Stimulated activated CD8-positive, alpha-beta memory T cell treated with anti-CD3 and anti-CD28 coated beads, Interleukin-2, amount 100 ng/mL, for 1 hour (primary cell): ENCODE measurements at places on chromosomes 3 and 15.

- no peak for DNase-seq
Measured at GRCh38 chr15:42461261-42461660, 29.7 kb downstream of the ZNF106 start.

DNA sequence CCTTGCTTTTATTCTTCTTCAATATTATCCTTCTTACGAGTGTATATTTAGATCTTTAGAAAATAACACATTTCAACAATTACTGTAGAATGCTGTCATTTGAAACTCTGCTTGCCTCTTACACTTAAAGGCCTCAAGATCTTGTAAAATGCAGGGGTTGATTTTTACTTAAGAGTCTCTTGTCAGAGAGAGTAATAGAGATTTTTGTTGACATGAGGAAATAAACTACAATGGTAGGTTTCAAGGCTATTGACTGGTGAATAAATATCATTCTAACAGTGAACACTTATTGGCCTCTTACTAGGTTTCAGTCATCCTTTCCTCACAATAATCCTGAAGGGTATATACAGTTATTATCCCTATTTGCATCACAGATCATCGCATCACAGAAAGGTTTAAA lies 344.6 kb downstream of the GBE1 start:
- no peak for DNase-seq

DNA sequence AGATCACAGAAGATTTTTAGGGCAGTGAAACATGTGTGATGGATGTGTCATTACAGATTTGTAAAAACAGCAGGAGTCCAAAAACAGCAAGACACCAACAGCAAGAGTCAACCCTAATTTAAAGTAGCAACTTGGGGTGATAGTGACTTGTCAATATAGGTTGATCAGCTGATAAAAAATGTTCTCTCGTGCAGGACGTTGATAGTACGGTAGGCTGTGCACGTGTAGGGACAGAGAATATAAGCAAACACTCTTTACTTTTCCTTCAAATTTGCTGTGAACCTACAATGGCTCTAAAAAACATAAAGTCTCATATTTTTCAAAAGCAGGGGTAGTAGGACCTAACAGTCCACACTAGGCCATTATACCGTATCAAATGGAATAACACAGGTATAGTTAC lies 120.8 kb downstream of the STAG1 start:
- no peak for DNase-seq

DNA sequence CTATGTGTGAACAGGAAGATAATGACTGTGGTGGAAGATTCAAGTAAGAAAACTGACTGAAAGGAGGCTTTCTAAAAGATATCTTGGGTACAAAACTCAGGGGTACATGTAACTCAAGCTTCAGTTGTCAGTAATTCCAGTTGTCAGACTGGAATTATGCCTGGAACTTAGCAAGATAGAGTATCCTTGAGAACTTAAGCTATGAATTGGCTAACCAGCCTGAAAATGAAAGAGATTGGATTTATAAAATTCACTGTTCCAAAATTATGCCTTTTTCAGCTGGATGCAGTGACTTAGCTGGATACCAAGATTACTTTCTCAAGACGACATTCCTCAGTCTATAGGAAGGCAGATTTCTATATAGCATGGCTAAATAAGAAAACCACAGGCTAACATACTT lies 221.9 kb upstream of the ZBTB20 start:
- no peak for DNase-seq

- DNase-seq = no peak
Measured at GRCh38 chr3:176590722-176591121, 606.6 kb downstream of the TBL1XR1 start.

DNA sequence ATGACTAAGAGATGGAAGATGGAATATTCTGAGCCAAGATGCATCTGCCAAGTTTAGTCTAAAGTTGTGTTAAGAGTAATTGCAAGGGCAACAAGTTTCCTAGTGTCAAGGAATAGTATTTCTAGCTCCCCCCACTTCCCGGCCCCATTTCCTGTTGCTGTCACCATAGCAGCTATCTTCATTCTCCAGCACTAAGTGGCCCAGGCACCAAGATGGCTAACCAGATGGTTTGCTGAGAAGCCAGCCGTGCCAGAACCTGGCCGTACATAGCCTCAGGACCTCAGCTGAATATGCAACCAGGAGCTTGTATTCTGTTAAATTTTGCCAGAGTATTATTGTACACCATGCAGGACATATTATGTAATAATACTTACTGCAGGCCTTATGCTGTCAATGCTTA lies 108.8 kb upstream of the UMPS start:
- DNase-seq = no peak

DNA sequence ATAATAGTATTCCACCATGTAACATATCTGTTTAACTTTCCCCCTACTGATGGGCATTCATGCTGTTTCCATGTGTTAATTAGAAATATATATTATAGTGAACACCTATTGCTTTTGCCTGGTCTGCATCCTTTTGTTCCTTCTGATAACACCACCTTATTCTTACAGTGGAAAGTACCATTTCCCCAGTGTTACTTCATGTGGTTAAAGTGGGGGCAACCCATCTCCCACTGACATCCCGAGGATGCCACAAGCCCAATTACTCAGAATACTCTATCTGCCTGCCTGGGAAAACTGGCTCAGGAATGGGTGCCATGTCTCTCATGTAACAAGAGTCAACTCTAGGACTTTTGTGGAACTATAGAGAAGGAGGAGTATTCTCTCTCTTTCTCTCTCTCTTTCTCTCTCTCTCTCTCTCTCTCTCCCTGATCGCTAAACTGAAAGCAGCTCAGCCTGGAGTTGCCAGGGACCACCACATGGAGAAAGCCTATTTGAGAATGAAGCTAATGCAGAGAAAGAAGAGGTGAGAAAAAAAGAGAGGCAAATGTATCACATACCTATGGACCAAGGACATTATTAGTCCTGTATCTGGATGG lies 66.4 kb upstream of the PPIB start:
- no peak for DNase-seq

DNA sequence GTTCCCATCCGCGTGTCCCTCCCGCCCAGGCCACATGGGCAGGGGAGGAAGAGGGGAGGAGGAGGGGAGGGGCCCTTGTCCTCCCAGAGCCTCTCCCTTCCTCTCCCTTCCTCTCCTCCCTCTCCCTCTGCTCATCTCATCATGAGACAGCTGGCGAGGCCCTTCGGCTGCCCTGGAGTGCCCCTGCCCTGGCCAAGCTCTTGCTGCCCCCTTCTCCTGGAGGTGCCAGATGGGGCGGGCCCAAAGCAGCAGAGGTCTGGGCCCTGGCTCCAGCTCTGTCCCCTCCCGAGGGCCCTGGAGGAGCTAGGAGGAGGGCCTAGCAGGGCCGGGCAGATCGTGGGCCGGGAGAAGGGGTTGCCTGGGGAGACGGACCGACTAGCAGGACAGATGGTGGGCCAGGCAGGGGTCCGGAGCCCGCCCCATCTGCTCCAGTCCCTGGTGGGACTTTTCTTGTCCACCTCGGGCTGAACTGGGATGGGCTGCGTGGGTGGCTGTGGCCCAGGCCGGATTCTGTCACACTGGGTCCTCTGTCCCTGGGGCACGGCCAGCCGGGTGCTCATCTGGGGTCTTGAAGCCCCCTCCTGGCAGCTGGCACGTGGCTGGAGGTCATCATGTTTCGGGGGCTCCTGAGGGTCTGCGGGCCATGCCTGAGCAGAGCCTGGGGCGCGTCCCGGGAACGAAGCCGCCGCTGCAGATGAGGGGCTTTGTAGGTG lies 183.4 kb downstream of the GOLGA6L6 start:
- DNase-seq = no peak

DNA sequence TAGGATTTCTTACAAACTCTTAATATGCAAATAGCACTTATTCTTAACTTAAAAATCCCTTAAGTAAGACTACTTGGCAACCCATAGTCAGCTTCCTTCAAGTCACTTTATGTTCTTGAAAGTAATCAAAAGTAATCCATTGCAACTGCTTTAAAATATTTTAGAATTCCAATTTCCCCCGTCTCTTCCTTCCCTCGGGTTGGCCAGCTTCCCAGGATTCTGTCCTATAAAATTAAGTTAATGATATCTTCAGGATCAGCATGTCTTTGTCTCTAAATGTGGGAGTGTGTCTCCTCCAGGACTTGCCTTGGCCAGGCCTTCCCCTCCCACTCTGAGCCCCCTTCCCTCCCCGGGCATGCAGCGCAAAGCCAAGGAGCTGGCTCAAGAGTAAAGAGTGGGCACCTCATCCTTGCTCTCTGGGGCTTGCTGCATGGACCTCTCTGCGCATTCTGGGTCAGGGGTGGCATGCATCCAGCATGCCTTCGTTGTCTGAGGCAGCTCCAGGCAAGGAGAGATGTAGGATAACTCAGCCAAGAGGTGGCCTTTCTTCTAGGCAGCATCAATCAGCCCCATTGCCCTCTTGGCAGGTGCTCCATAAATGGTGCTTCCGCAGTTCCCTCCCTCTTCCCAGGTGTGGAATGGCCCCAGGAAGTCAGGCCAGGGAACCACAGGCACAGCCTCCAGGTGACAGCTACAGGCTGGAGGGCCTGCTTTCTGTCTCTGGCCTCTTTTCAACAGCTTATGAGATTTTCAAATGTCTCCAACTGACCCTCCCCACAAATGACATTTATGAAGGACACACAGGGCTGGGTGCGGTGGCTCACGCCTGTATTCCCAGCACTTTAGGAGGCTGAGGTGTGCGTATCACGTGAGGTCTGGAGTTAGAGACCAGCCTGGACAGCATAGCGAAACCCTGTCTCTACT lies 108.7 kb upstream of the ALDH1A3 start:
- no peak for DNase-seq

- DNase-seq = no peak
Measured at GRCh38 chr3:67587811-67588210, 66.6 kb downstream of the SUCLG2 start.

DNA sequence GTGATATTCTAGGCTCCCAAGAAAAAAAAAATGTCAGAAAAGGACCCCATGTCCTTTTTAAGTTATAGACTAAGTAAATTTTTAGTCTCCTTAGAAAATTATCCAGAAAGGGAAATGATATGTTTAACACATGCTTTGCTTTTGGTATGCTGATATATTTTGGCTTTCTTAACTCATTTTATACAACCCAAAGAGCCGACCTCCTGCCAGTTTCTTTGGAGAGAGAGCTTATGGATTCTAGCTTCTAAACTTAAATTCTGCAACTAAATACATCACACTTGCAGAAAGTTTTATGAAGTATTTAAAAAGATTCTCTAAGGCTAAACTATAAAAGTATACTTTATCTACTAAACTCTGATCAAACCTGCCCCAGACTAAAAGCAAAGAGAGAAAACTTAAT lies 43.9 kb upstream of the ZPLD1 start:
- DNase-seq = no peak

DNA sequence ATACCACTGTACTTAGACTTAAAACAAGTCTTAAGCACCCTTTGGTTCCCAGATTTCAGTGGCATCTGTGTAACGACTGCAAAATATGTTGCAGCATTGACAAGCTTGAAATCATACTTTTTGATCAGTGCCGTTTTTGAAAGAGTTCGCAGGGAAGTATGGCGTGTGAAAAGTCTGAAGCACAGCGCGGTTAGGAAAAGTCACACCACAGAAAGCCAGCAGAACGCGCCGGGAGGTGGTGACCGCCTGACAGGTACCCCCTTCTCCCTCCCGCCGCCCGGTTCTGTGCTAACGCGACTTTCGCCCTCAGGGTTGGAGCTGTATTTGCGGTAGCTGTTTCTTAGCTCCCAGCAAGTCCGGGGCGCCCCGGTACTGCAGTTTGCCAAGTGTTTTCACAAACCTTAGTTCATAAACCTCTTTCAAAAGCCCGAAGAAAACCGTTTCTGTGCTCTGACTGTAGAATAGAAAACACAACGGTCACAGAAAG lies 481 bp upstream of the CRYBG3 start:
- peak; percentile 22 for DNase-seq

- no peak for DNase-seq
Measured at GRCh38 chr3:39141171-39141995, 12.0 kb downstream of the CSRNP1 start.

DNA sequence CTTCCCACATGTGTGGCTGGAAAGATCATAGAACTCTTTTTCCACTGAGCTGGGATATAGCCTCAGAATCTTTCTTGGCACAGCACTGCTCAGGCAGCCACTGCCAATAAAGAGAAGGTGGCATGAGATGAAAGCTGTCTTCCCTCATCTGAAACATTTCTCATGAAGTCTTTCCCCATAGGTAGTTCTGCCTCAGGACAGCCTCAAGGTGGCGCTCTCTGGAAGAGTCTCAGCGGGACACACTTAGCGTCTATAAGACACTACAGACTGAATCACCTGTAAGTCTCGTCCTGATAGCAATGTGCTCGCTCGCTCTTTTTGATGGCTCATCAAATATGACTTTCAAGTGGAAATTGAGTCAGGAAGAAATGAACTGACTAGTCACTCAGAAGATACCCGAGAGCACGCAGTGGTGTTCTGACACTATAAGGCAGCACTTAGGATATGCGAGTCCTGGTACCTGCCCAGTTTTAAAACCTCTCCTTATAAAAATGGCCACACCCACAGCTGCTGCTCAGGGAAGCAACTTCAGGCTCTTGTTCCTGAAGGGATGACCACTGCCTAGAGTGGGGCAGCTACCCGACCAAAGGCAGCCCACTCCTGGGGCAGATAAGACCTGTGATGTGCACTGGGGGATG lies 269.5 kb downstream of the SUCLG2 start:
- DNase-seq = peak; percentile 2

- no peak for DNase-seq
Measured at GRCh38 chr3:161423911-161424522, 52.7 kb upstream of the SPTSSB start.

DNA sequence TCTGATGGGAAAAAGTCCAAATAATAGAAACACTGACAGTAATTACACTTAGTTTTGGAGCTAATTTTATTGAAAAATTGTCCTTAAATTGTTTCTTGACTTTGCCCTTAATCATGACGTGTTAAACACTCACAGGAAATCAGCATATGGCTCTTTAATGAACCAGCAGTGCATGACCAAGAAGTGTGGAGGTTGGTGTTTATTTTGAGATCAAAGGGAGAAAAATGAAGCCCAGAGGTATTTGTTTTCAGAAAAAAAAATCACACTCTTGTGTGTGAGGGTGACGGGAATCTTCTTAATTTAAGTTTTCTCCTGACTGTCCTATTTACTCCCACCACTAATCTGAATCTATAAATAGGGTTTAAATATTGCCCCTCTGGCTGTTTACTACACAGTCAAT lies 28.8 kb upstream of the SYNM start:
- no peak for DNase-seq

- no peak for DNase-seq
Measured at GRCh38 chr3:154779571-154779970, 300.5 kb upstream of the MME start.

GRCh38 chr3:1611824-1612223 lies 486.8 kb upstream of the CNTN4 start:
- DNase-seq = no peak

DNA sequence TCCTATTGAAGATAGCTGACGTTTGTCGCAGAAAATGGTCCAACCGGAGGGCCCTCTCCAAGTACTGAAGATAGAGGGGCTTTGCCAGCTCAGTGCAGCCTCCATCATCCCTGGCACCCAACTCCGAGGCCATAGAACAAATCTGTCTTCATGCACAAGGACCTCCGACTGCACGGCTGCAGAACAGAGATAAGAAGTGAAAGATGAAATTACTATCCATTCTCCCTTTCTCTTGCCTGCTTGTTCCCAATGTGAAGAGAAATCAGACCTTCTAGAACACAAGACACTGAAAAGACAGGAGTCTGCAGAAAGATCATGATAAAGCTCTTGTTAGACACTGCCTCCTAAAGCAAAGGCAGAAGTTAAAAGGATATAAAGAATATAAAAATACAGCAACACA lies 19.9 kb downstream of the INO80 start:
- no peak for DNase-seq

GRCh38 chr3:3177861-3178497 lies 1.5 kb downstream of the CRBN start:
- DNase-seq = no peak
